Spleen (tissue), 13 donors: ENCODE measurements at places on chromosomes 6 and 20. TPM values are rescaled to one million over a fixed set of nuclear protein-coding genes. Genes with fewer than 3 reads are reported as not detected.
A peak's percentile ranks its signal among the peaks of the same experiment; 100 is the strongest.

- no peaks in the 10 kb centered on the region for H3K36me3 ChIP-seq
- no peak overlapping the region for H3K4me3 ChIP-seq
- DNase-seq = no peak
- H3K27ac ChIP-seq = no peak overlapping the region
- no peaks in the 10 kb centered on the region for H3K4me1 ChIP-seq
- no peaks in the 10 kb centered on the region for H3K27me3 ChIP-seq
Observed at GRCh38 chr6:161058741-161059140, 67.2 kb downstream of the MAP3K4 start.

GRCh38 chr20:19582782-19583181 lies 175.3 kb upstream of the RIN2 start:
- H3K27me3 ChIP-seq = no peaks in the 10 kb centered on the region
- H3K4me1 ChIP-seq = no peaks in the 10 kb centered on the region

- no peak overlapping the region for H3K4me3 ChIP-seq
Observed at GRCh38 chr6:139944976-139945375, 570.5 kb upstream of the CITED2 start.

DNA sequence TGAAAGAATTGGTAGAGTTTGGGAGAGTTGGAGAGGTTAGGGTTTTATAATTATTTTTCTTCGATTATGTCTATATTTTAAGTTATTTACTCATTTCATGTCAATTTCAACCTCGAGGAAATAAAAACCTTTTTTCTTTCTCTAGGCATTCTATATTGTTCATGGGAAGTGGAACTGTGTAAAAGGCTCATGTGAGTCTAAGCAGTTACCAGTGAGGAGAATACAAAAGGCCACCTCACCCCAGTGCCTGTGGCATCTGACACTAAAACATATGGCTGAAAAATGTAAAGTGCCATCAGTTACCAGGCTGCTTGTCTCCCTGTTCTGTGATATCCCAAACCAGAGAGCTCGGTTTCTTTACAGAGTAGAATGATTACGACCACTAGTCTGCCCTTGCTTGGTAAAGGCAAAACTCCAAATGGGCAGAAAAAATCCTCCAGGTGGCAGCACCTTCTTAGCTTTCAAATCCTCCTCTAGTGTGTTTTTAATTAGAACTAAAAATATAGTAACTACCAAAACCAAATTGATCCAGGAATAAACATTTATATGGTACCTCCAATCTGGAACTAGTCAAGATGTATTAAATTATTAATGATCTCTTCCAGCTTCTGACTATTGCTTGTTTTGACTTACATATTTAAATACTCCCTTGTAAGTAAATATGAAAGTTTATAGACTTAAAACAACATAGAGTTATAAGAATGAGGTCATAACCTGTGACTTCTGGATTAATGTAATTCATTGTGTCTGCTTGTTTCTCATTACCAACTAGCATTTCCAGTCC lies 122.6 kb upstream of the MCHR2 start:
- H3K4me1 ChIP-seq = no peaks in the 10 kb centered on the region
- no peak overlapping the region for H3K4me3 ChIP-seq
- no peaks in the 10 kb centered on the region for H3K27me3 ChIP-seq
- H3K27ac ChIP-seq = no peak overlapping the region
- DNase-seq = no peak

DNA sequence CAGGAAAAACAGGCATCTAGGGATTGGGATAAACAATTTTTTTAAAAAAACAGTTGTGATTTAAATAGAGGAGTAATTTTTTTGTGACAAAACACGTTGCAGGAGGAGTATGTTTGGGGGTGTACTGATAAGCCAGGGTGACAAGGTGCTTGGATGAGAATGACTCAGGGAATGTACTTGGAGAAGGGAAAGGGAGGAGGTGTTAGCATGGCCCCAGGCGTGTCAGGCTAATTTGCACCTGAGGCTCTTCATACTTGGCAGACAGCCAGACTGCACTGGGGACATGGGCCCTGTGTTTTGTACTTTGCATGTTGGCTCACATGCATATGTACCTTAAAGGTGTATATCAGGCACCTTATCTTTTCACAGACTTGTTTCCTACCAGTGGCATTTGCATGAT lies 22.8 kb downstream of the PANK2 start:
- H3K27ac ChIP-seq = no peak overlapping the region
- H3K36me3 ChIP-seq = peaks cover 69% of the 10 kb centered on the region
- H3K4me3 ChIP-seq = no peak overlapping the region
- H3K27me3 ChIP-seq = no peaks in the 10 kb centered on the region
- peak; percentile 36 for DNase-seq
- peaks cover 12% of the 10 kb centered on the region for H3K4me1 ChIP-seq

DNA sequence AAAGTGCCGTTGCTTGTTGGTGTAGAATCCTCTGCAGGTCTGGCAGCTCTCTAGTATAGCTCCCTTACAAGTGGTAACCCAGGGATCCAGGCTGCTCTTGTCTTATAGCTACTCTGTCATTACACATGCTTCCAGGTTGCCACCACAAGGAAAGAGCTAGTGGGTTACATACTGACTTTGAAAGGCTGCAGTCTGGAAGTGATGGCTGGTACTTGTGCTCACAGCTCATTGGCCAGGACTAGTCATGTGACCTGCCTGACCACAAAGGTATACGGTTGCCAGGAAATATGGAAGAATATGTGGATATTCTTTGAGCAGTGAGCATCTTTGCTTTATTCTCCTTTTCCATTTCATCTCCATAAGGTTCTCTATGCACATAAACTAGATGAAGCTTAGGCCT lies 46.0 kb downstream of the RREB1 start:
- no peaks in the 10 kb centered on the region for H3K36me3 ChIP-seq
- peaks cover 33% of the 10 kb centered on the region for H3K4me1 ChIP-seq
- H3K27me3 ChIP-seq = no peaks in the 10 kb centered on the region
- peak overlapping the region; percentile 78 for H3K27ac ChIP-seq
- DNase-seq = no peak

DNA sequence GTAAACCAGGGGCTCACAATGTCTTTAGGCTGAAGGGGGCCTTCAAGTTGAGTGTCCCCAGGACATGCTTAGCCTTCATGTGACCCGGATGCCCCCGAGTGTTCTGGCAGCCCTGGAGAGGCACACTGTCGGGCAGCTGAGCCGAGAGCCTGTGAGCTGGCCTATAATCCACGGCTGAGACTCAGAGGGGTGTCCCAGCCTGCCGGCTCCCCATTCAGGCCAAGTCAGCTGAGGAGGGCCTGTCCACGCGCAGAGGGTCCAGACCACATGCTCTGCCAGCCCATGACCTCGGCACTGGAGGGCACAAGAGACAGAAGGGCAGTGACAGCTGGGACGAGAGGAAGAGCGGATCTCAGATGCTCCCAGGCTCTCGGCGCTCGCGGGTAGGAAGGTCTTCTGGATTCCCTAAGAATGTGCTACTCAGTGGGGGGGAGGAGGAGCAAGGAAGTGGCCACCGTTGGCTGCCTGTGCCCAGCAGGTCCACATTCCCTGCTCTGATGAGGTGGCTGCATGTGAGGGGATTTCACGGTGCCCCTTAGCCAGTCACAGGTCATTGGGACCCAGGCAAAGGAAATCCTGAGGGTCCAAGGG lies 224.7 kb downstream of the NRN1 start:
- no peaks in the 10 kb centered on the region for H3K27me3 ChIP-seq
- H3K4me3 ChIP-seq = no peak overlapping the region
- no peaks in the 10 kb centered on the region for H3K36me3 ChIP-seq
- no peak for DNase-seq

- H3K36me3 ChIP-seq = no peaks in the 10 kb centered on the region
- no peak for DNase-seq
- H3K4me3 ChIP-seq = no peak overlapping the region
- peaks cover 9% of the 10 kb centered on the region for H3K27me3 ChIP-seq
- H3K27ac ChIP-seq = peak overlapping the region; percentile 42
Observed at GRCh38 chr6:3385660-3386151, 71.1 kb downstream of the SLC22A23 start.

- no peak overlapping the region for H3K4me3 ChIP-seq
- no peaks in the 10 kb centered on the region for H3K27me3 ChIP-seq
- H3K36me3 ChIP-seq = peaks cover 100% of the 10 kb centered on the region
- H3K4me1 ChIP-seq = no peaks in the 10 kb centered on the region
- H3K27ac ChIP-seq = no peak overlapping the region
Observed at GRCh38 chr6:110999634-111000270, 17.9 kb downstream of the RPF2 start.

CST4 gene
- total RNA-seq = not detected

C6orf141 gene
- not detected for total RNA-seq

ANKRD66 gene
- total RNA-seq = not detected

NFATC2 gene
- 42.1 TPM for total RNA-seq
